ENCODE measurements at places on chromosomes 7 and 10.

DNA sequence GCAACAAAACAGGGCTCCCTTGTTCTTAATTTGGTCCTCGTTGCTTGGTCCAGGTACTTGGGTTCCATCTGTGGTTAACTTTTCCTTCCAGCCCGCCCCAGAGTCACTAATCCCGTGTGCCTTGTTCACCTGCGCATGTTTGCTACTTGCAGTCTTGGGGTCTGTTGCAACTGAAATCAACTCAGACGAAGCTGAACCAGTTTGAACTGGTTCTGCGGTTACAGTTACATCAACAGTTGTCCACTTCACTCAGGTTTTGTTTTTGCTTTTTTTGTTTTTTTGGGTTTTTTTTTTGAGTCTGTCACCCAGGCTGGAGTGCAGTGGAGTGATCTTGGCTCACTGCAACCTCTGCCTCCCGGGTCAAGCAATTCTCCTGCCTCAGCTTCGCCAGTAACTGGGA lies 34.7 kb downstream of the TRRAP start:
- DNase-seq, result no peak

- no peak for DNase-seq
Measured at GRCh38 chr10:22760025-22760424, 45.6 kb upstream of the PIP4K2A start.

GRCh38 chr7:149625340-149625946 lies 127.8 kb upstream of the ZNF746 start:
- peak; percentile 51 for DNase-seq

DNA sequence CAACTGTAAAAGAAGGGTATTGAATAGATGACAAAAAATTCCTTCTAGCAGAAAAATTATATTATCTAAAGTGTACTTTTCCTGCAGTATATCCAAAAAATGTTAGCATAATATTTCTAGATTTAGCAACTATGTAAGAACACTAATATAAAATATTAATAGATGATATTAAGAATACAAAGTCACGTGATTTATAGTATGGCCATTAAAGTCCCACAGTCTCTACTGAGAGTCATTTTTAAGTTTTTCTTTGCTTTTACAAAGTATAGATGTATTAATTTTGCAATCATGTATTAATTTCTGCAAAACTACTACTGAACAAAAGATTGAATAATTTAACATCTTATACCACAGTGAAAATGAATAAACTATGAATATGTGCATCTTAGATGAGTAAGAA lies 94.9 kb downstream of the ZWINT start:
- no peak for DNase-seq

GRCh38 chr7:54906963-54907362 lies 111.9 kb upstream of the EGFR start:
- DNase-seq, result no peak

DNA sequence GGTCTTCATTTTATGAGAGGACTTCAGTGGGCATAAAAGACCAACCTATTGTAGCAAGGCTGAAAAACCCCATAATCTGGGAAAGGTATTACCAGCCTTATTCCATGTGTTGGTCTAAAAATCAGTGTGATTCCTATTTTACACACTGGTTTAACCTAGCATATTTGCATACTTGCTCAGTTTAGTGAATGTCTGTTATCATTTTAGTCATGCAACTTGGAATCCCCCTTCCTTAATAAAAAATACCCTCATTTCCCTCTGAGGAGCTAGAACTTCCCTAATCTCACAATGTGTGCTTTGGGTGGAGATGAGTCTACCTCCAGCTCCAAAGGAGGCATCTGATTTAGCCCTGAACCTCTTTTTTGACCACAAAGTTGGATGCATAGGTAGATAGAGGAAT lies 312.8 kb upstream of the SORCS1 start:
- no peak for DNase-seq

DNA sequence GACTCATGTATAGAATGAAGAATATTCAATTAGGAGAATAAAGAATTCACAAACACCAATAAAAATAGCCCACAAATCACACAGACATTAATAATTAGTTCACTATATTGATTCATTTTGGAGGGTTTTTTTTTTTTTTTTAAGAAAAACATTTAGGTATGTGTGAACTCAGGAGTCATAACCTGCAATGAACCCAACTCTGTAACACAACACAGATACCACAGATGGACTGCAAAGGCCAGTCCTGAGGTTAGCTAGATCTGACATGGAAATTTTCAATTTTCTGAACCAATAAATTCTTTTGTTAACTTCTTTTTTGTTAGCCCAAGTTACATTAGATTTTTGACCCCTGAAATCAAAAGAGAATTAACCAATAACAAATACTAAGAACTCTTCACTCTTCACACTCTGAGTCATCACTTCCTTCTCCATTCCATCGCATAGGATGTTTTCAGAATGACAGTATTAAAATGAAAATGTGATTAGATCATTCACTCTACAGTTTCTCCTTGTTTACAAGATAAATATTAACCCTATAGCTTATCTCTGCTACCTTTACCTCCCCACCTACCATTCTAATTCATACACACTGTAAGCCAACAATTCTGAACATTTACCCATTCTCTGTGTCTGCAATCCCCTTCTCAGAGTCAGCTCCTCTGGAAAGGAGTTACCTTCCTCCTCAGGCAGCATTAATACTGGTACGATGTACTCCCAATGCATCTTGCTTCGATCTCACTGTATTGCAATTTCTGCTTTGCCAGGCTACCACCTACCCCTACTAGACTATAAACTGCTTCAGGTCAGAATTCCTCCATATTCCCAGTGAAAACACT lies 141.5 kb downstream of the LRRN3 start:
- DNase-seq, result peak; percentile 22

DNA sequence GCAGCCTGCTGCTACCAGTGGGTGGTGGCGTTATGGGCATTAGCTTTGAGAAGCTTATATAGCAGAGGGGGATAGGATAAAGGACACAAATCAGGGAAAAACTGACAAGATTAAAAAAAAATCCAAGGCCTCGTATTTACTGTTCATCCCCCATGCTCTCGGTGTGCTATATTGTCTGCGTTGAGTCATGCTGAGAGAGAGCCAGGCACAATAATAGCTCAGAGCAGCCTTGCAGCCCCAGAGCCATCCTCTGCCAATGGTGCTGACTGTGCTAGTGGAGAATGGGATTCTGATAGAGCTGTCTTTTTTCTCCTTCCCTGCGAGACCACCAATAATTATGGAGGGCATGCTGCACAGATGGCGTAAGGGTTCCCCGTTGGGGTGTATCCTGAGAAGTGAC lies 51.7 kb upstream of the FZD1 start:
- DNase-seq, result no peak

GRCh38 chr10:58894929-58895328 lies 281.5 kb upstream of the PHYHIPL start:
- no peak for DNase-seq

GRCh38 chr7:36567699-36568451 lies 156.4 kb downstream of the AOAH start:
- no peak for DNase-seq

- DNase-seq, result no peak
Measured at GRCh38 chr7:99624484-99624883, 7.7 kb downstream of the ZSCAN25 start.

GRCh38 chr7:29859104-29859503 lies 52.8 kb downstream of the WIPF3 start:
- DNase-seq, result no peak

DNA sequence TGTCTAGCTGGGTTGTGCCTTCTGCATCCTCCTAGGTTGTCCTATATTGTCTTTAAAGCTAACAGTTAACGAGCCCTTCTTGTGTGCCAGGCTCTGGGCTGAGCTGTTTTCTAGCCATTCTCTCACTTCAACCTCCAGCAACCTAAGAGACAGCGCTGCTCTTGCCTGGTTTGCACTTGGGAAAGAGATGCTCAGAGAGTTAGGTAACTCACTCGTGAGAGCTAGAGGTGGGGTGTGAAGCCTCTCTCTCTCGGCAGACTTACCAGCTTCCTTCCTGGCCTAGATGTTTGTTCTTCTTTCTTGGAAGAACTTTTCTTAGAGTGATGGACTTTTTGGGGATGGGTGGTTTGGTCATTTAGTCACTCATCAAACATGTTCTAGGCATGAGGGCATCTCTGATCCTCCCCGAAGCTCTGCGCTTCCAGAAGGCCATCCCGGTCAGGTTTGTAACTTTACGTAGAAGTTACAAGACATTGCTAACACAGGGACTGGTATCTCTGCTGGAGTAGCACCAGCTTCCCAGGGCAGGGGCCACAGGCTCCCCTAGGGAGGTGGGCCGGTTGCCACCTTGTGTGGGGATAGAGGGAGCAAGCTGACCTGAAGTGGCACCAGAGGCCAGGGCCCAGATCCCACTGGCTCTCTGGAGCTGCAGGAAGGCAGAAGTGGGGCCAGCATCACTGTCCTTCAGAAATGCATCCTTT lies 14.3 kb downstream of the TSPAN15 start:
- DNase-seq, result no peak

DNA sequence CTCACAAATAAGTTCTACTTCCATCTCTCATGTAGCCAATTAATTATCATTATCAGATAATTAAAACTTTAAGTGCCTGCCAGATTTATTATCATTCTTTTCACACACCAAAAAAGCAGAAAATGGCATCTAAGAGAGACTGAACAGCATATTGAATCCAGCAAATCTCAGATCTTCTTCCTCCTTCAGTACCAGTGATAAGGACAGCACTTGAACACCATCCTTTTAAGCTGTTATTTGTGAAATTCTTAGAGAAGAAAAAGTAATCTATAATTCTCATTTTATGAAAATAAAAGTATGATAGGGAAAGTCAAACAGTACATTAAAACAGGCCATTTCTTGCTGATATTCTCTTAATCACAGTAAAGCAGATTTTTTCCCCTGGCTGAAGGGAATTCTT lies 104.5 kb downstream of the ELAPOR2 start:
- DNase-seq, result no peak

DNA sequence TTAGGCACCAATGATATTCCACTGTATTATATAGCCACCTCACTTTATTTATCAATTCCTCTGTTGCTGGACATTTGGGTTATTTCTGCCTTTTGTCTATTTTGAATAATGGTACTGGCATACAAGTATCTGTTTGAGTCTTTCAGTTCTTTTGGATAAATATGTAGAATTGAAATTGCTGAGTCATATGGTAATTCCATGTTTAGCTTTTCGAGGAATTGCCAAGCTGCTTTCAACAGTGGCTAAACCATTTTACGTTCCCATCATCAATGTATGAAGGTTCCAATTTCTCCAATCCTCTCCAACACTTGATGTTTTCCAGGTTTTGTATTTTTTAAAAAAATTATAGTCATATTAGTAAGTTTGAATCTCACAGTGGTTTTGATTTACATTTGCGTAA lies 42.3 kb downstream of the JMJD1C start:
- no peak for DNase-seq

- DNase-seq, result no peak
Measured at GRCh38 chr10:66928776-66929175, 2.9 kb downstream of the LRRTM3 start.

- DNase-seq, result no peak
Measured at GRCh38 chr10:69863580-69863979, 61.9 kb downstream of the COL13A1 start.

- no peak for DNase-seq
Measured at GRCh38 chr7:108650467-108650866, 80.8 kb downstream of the DNAJB9 start.

- no peak for DNase-seq
Measured at GRCh38 chr7:157224627-157225026, 85.9 kb downstream of the UBE3C start.

DNA sequence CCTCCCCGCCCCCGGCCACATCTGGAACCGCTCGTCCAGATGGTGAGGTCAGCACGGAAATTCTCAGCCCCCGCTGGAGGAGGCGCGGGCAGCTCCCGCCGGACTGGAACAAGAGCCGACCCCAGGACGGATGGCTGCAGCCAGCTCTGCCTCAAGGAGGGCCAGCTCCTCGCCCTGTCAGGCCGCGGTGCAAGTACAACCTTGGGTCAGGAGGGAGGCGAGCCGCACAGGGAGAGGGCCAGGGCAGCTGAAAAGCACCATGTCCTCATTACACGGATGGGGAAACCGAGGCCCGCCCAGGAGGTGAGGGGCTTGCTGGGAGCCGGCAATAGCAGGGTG lies 3.8 kb upstream of the GRIFIN start:
- no peak for DNase-seq

DNA sequence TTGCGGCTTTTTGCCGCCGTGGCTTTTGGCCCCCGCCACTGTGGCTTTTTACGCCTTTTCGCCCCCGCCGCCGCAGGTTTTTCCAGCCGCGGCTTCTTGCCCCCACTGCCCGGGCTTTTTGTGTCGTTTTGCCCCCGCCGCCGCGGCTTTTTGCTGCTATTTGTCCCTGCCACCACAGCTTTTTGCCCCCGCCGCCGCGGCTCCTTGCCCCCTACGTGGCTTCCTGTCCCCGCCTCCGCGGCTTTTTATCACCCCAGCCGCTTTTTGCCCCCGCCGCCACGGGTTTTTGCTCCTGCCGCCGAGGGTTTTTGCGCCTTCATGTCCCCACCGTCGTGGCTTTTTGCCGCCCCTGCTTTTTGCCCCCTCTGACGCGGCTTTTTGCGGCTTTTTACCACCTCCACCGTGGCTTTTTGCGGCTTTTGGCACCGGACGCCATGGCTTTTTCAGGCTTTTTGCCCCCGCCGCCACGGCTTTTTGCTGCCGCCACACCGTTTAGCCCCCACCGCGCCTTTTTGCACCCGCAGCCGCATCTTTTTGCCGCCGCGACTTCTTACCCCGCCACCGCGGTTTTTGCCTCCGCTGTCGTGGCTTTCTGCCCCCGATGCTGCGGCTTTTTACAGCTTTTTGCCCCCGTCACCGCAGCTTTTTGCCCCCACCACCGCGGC lies 637.0 kb downstream of the ZNF716 start:
- DNase-seq, result no peak

DNA sequence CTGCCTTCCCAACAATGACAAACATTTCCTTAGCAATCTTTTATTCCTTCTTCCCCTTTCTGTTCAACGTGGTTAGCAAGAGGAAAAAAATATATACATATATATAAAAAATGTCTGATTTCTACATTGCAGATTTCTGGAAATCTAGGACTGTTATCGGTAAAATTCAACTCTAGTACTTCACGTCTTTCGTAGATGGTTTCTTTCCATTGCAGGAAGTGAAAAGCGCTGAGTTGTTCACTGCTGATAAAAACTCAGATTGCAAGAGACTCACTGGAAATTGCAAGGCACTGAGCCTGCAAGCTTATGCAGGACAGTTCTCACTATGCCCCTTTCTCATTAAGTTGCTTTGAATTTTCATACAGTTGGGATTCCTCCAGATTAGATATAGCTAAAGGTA lies 23.9 kb downstream of the KIN start:
- peak; percentile 26 for DNase-seq

GRCh38 chr10:27225011-27225590 lies 15.5 kb downstream of the ACBD5 start:
- no peak for DNase-seq

- DNase-seq, result no peak
Measured at GRCh38 chr7:71016401-71016800, 115.5 kb upstream of the GALNT17 start.

- DNase-seq, result no peak
Measured at GRCh38 chr10:121243609-121244241, 354.5 kb downstream of the FGFR2 start.

GRCh38 chr10:131396121-131397050 lies 84.9 kb upstream of the TCERG1L start:
- no peak for DNase-seq

DNA sequence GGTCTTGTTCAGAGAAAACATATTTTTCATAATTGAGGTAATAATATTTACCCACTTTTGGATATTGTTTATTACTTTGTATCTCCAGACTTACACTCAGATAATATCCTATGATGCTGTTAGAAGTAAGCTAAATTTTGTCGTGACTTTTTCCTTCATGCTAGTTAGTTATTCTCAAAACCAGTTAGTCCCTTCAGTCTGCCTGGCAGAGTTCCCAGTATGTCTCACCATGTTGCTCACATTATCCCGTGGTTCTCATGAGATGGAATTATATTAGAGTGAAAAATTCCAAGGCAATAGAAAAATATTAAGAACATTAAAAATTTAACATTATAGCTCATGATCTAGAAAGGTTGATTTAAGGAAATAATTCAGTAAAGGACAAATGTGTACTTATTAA lies 81.5 kb upstream of the SMIM30 start:
- no peak for DNase-seq

All from AML-193 (cell line).